ENCODE measurements at places on chromosomes 16 and 17.

DNA sequence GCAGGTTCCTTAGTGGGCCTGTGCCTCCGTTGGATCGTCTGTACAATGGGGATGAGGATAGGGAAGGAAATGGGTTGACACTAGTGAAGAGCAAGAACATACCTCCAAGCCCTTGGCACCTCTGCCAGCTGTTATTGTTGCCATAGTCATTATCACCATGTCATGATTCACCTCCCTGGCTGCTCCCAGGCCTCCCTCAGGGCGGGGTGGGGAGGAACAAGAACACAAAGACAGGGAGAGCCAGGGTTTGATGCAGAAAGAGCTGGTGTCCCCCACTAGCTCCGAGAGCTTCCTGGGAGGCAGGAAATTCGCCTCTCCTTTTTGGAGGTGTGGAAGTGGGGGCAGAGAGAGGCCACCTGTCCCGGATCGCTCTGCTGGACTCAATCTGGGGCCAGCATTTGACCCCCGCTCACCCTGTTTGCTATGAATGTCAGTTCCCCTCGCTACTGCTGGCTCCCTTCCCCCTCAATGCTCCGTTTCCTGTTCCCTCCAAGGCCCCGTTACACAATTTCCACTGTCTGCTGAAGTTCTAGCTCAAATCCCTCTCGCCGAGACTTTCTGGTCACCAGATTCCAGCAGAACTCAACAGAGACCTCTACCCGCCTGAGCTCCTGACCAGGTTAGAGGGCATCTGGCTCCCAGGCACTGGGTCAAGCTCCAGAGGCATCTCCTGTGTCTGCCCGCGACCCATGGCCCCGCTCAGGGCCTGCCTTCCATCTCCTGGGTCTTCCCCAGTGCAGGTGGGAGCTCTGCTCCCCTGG, 9.1 kb downstream of the TIMP2 start:
- DNase-seq: no peak

GRCh38 chr16:84763629-84764028, 56.2 kb upstream of the CRISPLD2 start:
- no peak for DNase-seq

- DNase-seq: peak; percentile 34
Measured at GRCh38 chr16:58306327-58306726, 11.5 kb upstream of the PRSS54 start.

GRCh38 chr17:35766489-35766877, 5.8 kb downstream of the C17orf50 start:
- no peak for DNase-seq

GRCh38 chr16:1345087-1345486, 6.6 kb downstream of the TSR3 start:
- no peak for DNase-seq

GRCh38 chr17:51860954-51861561, 297.5 kb downstream of the CA10 start:
- no peak for DNase-seq

DNA sequence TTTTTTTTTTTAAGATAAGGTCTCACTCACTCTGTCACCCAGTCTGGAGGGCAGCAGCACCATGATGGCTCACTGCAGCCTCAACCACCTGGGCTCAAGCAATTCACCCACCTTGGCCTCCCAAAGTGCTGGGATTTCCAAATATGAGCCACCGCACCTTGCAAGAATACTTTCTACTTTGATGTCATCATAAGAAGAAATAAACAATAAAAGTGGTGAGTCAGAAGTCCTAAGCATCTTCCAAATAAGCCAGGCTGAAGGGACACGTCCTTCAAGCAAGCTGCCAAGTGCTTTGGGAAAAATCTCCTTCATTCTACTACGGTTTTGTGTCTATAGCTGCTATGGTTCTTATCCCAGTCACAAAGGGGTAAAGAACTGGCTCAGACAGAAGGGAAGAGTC, 20.3 kb downstream of the HASPIN start:
- DNase-seq: no peak

- no peak for DNase-seq
Measured at GRCh38 chr16:22369221-22369811, 5.1 kb downstream of the CDR2 start.

- no peak for DNase-seq
Measured at GRCh38 chr16:80323808-80324195, 217.0 kb upstream of the DYNLRB2 start.

DNA sequence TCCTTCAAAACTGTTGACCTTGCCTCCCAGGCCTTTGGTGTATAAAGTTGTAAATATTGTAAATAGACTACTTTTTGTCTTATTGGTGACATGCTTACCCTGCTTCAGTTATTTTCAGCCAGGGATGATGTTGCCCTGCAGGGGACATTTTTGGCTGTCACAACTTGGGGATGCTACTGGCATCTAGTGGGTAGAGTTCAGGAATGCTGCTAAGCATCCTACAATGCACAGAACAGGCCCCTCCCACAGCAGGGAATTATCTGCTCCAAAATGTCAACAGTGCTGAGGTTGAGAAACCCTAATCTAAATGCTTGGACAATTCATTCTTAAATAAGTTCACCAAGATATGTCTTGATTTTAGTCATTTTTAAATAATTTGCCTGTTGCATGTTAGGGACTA, 459.8 kb downstream of the PMP22 start:
- DNase-seq: no peak

DNA sequence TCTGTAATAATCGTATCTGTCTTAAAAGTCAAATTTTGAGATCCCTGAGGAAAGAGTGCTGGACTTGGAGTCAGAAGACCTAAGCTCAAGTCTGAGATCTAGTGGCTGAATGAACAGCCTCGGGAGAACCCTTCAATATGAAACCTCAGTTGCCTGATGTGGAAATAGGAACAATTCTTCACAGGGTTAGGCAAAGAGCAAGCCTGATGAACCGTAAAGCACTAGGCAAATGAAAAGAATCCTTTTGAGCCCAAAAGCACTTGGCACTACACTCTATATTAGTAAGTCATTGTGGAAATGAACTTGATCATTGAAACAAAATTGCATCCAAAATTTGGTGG, 20.2 kb downstream of the TXNDC11 start:
- no peak for DNase-seq

- DNase-seq: no peak
Measured at GRCh38 chr16:27813591-27813990, 249.9 kb downstream of the GSG1L start.

GRCh38 chr17:49691677-49692191, 13.8 kb upstream of the SPOP start:
- no peak for DNase-seq

DNA sequence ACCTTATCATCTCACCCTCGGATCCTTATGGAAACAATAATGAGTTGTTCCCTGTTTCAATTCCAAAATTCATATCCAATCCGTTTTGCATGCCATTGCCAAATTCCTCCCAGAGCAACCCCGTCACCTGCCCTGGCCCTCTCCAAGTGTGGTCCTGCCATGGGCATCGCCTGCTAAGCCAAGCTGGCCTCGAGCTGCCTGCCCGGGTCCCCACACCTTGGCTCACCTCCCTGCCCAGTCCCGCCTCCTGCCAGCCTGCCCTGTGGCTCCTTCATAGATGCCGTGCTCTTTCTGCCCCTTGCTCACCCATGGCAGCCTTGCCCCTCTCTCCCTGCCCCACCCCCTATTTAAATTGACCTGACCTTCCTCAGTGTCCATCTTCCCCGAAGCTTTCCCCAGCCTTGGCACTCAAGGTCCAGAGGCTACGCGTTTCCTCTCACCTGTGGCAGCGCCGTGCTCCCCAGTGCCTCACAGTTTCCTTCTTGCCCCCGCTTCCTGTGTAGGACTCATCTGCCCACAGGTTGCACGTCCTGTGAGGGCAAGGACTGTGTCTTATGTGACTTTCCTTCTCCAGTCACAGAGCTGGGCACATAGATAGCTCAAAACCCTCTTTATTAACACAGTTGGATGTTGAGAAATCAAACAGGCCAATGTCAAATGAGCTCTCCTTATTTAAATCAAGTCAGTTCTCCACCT, 12.7 kb downstream of the MAPT start:
- DNase-seq: peak; percentile 53

DNA sequence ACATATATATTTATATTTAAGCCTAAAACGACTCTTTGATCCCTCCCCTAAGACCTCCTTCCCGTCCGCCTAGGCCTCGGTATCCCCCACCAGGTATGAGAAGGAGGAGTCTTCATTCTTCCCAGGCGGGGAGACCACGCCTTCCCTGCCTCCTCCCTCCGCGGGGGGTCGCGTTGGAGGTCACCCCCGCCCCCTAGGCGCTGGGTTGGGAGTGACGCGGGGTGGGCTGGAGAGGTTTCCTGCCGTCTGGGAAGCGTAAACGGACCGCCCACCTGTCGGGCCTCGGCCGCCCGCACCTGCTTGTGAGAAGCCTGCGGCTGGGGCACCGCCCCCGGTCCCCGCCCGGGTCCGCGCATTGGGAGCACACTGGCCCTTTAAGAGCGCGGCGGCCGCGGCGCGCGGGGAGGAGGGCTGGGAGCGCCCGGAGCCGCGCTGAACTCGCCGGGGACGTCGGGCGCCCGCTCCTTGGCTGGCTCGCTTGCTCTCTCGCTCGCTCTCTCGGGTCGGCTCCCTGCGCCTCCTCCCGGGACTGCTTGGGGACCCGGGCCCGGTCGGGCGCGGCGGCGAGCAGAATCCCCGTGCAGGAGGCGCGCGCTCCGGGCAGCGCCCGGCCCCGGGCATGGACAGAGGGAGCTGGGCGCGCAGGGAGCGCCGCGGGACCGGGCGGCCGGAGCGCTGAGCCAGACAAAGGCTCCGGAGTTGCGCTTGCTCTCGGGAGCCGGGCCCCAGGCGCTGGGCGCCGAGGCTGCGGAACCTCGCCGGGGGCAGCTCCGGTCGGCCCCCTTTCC, at the start of gene MMP15:
Gene MMP15 (plus strand): TSS at position 404 of the 788 bp plus-strand sequence. CDS start 597 bp downstream, outside the sequence.
- peak; percentile 64 for DNase-seq

DNA sequence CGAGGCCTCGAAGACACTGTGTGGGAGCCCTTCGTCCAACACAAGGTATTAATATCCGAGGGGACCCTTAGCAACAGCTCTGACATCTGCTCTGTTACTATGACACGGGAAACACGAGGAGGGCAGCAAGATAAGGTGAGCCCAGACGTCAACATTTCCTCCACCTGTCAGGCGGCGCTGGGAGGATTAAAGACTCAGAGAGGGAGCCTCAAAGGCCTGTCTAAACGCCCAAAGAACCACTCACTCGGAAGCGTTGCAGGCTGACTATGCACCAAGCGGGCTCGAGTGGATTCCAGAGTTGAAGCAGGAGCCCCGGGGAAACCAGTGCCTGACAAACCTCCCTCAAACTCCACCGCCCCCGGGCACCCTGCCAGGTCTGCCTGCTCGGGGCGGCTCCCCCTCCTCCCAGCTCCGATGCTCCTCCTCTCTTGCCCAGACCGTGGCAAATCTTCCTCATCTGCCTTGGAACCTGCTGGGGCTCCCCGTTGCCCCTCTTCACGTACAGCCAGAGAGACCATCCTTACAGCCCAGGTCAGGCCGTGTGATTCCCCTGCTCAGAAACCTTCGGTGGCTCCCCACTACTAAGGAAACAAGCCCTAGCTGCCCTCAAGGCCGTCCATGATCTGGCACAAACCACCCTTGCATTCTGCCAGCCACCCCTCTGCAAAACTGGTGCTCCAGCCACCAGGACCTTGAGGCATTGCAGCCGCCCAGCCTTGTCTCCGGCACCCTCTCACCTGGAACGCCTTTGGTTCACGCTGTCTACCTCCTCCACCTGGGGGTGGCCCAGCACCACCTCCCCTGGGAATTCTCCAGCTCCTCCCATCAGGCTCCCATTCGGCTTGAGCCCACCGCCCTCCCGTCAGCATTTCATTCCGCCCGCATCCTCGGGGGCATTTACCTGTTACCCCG, 16.2 kb downstream of the RPH3AL start:
- DNase-seq: peak; percentile 7

DNA sequence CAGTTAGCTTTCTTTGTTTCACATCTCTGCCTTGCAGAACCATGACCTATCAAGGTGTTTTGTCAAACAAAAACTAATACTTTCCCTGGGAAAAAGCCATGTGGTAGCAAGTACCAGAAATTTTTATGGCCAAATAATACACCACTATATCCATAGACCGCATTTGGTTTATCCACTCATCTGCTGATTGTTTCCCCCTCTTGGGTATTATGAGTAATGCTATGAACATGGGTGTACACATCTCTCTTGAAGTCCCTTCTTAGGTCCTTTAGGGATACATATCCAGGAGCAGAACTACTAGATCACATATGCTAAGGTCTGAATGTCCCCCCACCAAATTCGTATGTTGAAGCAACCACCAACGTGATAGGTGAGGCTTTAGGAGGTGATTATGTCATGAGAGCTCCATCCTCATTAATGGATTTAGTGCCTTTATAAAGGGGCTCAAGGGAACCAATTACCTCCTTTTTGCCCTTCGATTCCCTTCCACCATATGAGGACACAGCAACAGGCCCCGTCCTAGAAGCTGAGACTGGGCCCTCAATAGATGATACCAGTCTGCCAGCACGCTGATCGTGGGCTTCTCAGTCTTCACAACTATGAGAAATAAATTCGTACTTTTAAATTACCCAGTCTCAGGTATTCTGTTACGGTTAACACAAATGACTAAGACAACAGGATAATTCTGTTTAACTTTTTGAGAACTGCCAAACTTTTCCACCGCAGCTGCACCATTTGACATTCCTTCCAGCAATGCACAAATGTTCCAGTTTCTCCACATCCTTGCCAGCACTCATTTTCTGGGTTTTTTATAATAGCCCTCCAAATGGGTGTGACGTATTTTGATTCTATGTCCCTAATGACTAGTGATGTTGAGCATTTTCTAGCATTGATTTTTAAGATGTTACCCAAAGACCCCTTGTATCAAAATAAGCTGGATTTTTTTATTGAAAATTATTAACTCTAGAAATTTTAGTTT, 30.0 kb downstream of the SIAH1 start:
- no peak for DNase-seq

DNA sequence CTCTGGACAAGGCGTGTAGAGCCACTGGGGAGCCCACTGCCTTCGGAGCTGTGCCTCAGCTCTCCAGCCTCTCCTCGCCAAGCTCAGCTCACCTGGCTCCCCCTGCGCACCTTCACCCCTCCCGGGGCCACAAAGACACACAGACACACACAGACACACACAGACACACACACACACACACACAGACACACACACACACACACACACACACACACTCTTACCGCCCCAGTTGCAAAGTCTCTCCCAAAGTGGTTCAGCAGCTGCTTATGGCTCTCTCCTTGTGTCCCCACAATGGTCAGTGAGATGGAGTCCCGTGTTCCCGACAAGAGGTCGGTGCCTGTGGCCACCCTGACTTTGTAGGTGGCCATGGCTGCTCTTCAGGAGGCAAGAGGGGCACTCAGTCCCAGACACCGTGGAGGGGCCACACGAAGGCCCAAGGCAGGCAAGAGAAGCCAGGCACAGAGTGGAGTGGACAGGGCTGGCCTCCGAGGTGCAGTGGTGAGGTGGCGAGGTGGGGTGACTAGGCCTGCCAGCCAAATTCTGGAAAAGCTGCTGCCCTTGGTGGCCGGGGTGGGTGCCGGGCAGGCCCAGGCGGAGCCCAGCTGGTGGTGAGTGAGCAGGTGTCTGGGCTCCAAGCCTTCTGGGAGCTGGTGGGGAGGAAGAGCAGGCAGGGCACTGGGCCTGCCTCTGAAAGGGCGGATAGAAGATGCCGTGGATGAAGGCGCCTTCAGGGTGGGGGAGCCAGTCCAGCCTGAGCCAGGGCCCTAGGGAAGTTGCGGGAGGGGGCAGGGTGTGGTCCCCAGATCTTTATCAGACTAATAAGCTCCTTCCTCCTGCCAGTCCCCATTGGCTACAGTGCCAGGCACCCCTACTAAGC, at the start of gene ALOX12B:
Gene ALOX12B (minus strand): TSS at position 642 of the 877 bp plus-strand sequence. CDS start 274 bp downstream, at position 368.
- DNase-seq: no peak

GRCh38 chr17:44424828-44425461, 35.5 kb upstream of the ITGA2B start:
- DNase-seq: no peak

GRCh38 chr17:68909066-68909465, 46.1 kb downstream of the ABCA8 start:
- no peak for DNase-seq

All from activated CD4-positive, alpha-beta T cell treated with anti-CD3 and anti-CD28 coated beads for 4 hours (primary cell).